Karpas-422 (cell line): ENCODE measurements at places on chromosomes 4 and X.

- DNase-seq: no peak
Measured at GRCh38 chr4:5746829-5747737, 36.1 kb downstream of the EVC start.

DNA sequence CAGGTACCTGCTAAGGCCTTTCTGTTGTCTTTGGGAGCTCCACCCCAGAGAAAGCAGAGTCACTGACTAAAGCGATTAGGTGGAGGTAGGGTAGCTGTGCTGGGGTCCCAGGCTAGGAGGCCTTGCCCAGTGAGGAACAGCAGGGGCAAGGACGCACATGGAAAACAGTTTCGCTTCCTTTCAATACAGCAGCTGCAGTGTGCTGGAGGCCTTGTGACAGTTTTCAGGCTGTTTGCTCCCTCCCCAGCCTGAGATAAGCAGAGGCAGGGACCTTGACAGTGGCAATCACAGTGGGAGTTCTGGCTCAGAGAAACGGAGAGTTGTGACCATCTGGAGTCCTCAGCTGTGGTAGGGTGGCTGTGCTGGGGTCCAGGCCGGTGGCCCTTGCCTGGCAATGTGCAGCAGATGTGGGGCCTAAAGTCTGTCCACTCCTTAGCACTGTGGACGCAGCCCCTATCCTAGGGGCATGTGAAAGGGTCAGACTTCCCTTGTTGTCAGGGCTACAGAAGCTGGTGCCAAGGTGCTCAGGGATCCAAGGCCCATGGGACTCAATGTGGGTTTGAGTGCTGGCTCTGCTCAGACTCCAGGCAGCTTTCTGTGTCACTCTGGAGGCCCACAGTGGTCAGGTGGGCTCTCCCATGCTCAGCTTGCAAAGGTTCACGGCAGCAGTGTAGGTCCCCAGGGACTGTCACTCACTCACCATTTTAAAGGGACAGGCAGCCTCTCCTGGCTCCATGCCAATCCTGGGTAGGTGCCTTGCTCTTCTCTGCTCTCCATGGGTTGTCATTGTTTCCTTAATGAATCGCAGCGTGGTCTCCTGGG lies 534.9 kb upstream of the FMR1 start:
- DNase-seq: no peak

- DNase-seq: no peak
Measured at GRCh38 chrX:16920075-16920474, 26.4 kb upstream of the REPS2 start.

- no peak for DNase-seq
Measured at GRCh38 chr4:39232100-39232499, 49.8 kb downstream of the WDR19 start.

DNA sequence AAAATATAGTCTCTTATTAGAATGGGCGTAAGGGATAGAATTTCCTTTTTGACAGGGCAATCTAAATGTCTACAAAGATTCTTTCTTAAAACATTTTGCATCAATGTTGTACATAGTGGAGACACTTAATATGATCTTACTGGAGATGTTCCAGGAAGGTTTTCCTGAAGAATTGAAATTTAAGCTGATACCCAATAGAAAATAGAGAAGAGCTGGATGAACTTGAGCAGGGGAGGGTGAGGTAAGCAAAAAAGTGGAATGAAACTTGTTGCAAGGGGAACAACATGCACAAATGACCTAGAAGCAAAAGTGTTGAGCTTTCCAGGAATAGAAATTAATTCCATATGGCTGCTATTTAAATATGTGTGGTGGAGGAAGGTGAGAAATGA lies 19.7 kb downstream of the SLAIN2 start:
- DNase-seq: no peak

- DNase-seq: no peak
Measured at GRCh38 chr4:3299976-3300671, 7.3 kb downstream of the RGS12 start.

DNA sequence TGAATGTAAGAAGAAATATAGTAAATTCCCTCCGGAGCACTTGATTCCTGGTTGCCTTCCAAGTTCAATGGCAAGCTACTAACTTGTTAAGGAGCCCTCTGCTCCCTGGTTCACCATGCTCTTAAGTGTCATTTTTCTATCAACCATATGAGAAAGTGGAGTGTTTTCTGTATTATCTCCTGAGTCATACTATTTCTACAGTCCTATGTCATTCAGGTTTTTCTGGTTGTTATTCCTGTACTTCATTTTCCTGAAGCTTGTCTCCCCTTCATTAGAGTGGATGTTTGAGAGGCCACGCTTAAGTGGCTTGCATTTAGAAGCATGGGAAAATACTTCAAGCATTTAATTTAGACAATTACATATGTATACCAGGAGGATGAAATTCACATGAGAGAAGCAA lies 14.7 kb upstream of the EPGN start:
- DNase-seq: no peak

DNA sequence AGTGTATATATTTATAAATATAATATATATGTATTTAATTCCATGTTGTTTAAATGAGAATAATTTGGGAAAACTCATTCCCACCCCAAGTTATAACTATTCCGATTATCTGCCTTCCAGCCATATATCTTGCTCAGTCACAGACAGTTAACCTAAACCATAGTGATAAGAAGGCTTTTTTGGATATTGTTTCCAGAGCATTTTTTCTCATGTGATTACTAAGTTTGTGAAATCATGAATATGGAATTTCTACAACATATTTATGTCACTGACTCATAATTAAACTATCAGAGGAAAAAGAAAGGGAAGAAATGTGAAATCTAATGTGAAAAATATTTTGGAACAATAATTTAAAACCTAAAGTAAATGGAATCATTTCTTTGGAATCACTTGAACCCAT lies 1163.5 kb upstream of the PABPC4L start:
- DNase-seq: no peak

DNA sequence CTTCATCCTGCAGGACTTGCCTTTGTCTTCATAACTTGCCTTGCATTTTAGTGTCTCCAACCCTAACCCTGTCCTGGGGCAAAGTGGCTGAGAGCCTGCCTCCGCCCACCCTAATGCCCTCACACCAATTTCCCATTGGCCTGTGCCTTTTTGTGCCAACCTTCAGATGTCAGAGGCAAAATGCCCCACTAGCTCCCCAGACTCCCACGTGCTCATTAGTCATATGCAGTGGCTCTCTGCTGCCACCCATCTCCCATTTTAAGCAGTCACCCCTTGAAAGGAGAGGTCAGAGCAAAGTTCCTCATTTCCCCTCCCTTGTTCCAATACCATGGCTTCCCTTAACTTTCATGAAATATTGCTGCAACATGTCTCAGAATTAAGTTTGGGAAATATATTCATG lies 74.8 kb upstream of the PASD1 start:
- DNase-seq: peak; percentile 72

- peak; percentile 59 for DNase-seq
Measured at GRCh38 chr4:55397126-55397436, 1.3 kb downstream of the TMEM165 start.

DNA sequence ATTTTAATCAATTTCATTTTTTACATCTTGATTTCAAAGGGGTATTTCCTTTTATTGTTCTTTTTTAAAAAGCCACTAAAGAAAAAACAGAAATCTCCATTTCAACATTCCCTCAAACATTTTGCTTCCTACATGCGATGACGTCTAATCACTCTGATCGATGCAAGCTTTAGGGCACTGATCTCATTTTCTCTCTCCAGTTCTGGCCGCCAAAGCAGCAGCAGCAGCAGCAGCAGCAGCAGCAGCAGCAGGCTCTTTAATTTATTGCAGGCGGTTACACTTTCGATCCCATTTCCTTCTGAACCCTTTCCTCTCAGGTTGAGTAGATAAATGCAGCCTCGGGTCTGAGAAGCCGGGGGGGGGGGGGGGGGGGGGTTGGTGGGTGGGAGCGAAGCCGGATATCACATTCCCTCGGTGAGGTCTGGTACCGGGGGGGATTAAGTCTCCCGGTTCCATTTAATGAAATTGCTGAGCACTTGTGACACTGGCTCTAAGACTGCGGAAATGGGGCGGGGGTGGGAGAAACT lies 3.4 kb upstream of the PCDH7 start:
- no peak for DNase-seq
